ENCODE measurements at places on chromosomes 13 and 19.
A peak's percentile ranks its signal among the peaks of the same experiment; 100 is the strongest.

GRCh38 chr19:19600793-19601330, 17.6 kb downstream of the PBX4 start:
- DNase-seq: no peak
- peaks cover 5% of the 10 kb centered on the region for H3K4me1 ChIP-seq
- H3K36me3 ChIP-seq: no peaks in the 10 kb centered on the region
- no peaks in the 10 kb centered on the region for H3K27me3 ChIP-seq

DNA sequence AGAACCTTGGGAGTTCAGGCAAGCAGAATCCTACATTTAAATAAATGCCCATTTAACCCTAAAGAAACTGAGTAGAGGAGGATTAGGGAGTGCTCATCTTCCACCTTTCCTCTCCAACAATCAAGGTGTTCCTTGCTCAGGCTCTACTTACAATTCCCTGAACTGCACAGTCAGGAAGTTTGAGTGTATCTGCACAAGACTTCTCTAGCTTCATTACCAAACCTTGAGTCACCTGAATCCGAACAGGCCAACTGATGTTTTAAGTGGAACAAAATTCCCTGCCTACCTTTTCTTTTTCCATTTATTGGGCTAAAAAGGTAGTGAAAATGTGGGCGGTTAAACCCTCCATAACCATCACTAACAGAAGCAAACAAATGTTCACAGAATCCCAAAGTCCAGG, 78.3 kb downstream of the FOXO1 start:
- no peaks in the 10 kb centered on the region for H3K4me1 ChIP-seq
- no peaks in the 10 kb centered on the region for H3K27me3 ChIP-seq
- no peaks in the 10 kb centered on the region for H3K36me3 ChIP-seq
- no peak for DNase-seq
- H3K4me3 ChIP-seq: no peak overlapping the region

DNA sequence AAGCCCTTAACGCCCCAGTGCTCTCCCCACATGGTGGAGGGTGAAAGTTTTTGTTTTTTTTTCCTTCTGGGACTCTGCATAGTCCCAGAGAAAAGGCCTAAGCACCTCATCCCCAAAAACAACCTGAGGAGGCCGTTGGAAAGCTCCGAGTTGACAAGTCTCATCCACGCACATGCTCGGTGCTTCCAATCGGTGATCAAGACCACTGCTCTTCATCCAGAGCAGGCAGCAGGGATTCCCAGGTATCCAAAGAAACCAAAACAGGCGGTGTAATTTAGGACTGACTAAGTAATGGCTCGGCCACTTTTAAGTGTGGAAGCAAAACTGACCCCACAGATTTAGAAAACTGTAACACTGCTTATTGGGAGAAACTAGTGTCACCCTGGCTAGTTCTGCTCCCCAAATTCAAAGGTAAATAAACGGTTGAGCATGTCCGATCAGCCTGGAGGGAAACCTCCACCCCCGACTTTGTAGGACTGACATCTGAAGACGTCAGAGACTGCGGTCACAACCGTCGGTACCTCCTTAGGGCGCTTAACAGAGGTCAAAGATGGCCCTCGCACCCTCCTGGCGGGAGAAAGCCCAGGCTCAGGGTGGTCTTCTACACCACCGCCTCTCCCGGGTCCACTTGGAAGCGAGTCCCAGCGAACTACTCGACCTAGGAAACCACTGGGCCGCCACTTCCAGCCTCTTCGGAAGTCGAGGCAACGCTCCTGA, 997 bp upstream of the ZNF446 start:
- DNase-seq: no peak
- peak overlapping the region; percentile 85 for H3K27ac ChIP-seq
- H3K36me3 ChIP-seq: no peaks in the 10 kb centered on the region
- H3K27me3 ChIP-seq: no peaks in the 10 kb centered on the region
- peaks cover 18% of the 10 kb centered on the region for H3K4me1 ChIP-seq

DNA sequence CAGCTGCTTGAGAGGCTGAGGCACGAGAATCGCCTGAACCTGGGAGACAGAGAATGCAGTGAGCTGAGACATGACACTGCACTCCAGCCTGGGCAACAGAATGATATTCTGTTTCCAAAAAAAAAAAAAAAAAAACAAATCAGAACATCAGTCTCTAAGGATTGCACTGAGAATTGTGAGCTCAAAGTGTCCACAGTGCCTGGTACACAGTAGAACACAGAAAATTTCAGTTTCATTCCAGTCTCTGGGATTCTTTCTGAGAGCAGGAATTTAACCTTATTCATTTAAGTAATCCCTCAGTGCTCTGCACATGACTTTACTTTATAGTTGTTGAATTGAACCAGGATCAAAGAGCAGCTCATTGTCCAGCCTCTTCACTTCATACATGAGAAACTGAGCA, 25.9 kb upstream of the GATAD2A start:
- no peak overlapping the region for H3K27ac ChIP-seq
- H3K36me3 ChIP-seq: no peaks in the 10 kb centered on the region
- no peaks in the 10 kb centered on the region for H3K27me3 ChIP-seq
- no peak for DNase-seq
- no peak overlapping the region for H3K4me3 ChIP-seq

GRCh38 chr13:50224534-50224933, 209.3 kb downstream of the KCNRG start:
- H3K27me3 ChIP-seq: no peaks in the 10 kb centered on the region
- no peak for DNase-seq
- H3K4me3 ChIP-seq: no peak overlapping the region
- no peaks in the 10 kb centered on the region for H3K4me1 ChIP-seq
- no peak overlapping the region for H3K27ac ChIP-seq
- H3K36me3 ChIP-seq: no peaks in the 10 kb centered on the region

DNA sequence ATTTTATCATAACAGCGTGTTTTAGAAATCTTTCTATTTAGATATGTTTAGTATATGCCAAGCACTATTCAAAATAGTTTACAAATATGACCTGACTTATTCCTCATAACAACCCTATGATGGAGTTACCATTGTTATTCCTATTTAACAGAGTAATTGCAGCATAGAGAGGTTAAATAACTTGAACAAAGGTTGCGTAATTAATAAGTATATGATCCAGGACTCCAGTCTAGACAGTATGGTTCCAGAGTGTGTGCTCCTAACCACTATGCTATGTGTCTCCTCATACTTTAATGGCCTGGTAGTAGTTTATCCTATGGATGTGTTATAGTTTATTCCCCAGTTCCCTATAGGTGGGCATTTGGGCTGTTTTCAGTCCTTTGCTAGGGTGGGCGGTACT, 145.3 kb downstream of the PAN3 start:
- H3K4me3 ChIP-seq: no peak overlapping the region
- H3K27ac ChIP-seq: no peak overlapping the region
- DNase-seq: no peak
- H3K4me1 ChIP-seq: no peaks in the 10 kb centered on the region
- no peaks in the 10 kb centered on the region for H3K36me3 ChIP-seq

DNA sequence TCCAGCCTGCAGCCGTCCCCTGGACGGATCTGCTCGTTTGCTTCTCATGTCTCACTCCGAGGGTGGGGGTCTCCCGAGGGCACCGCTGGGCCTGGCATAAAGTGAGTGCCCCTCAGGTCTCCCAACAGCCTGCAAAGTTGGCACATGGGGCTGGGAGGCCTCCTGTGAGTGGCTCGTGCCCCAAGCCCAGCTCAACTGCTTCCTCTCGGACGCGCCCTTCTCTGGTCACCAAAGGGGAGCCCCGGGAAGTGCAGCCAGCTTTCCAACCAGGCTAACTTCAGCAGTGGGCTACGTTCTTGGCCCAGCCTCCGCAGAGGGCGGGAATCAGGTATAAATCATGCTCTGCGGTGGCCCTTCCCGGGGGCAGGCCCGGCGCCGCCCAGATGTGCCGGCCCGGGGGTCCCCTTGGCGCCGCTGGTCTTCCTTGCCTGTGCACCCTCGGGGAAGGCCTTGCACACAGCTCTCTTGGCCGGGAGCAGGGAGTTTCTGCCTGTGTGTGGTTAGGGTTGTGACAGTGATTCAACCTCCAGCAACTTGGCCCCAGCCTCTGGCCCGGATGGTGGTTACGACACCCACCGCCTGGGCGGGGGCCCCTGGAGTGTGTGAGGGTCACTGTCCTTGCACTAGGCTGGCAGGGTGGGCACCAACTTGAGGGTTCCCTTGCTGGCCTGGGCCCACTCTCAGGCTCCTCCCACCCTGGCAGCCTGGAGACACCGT, 20.7 kb downstream of the CEBPG start:
- H3K27ac ChIP-seq: peak overlapping the region; percentile 63

- H3K27me3 ChIP-seq: no peaks in the 10 kb centered on the region
- no peak overlapping the region for H3K27ac ChIP-seq
- H3K4me1 ChIP-seq: no peaks in the 10 kb centered on the region
- no peak for DNase-seq
- H3K36me3 ChIP-seq: no peaks in the 10 kb centered on the region
- no peak overlapping the region for H3K4me3 ChIP-seq
These were observed 257.0 kb downstream of the ENOX1 start for GRCh38 chr13:43529796-43530195.

GRCh38 chr19:36577271-36577996, 4.3 kb upstream of the ZNF529 start:
- H3K27me3 ChIP-seq: no peaks in the 10 kb centered on the region
- H3K4me3 ChIP-seq: no peak overlapping the region
- no peak for DNase-seq
- no peak overlapping the region for H3K27ac ChIP-seq

- peaks cover 38% of the 10 kb centered on the region for H3K4me1 ChIP-seq
- no peaks in the 10 kb centered on the region for H3K36me3 ChIP-seq
- peak overlapping the region; percentile 58 for H3K4me3 ChIP-seq
- peak overlapping the region; percentile 95 for H3K27ac ChIP-seq
These were observed 2.1 kb downstream of the NECTIN2 start for GRCh38 chr19:44848036-44848811.

DNA sequence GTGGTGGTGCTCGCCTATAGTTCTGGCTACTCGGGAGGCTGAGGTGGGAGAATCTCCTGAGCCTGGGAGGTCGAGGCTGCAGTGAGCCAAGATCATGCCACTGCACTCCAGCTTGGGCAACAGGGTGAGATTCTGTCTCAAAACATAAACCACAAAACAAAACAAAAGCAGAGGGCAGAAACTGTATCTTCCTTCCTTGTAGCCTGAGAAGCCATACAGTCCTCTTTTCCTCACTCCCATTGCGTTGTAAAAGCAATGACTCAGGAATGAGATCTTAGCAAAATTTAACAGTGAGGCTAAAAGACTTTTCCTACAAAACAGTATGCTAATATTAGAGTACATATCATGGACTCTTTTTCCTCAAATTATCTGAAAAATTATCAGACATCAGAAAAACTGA, 130.9 kb downstream of the SHISA2 start:
- DNase-seq: no peak
- H3K4me3 ChIP-seq: no peak overlapping the region
- H3K27ac ChIP-seq: no peak overlapping the region
- no peaks in the 10 kb centered on the region for H3K27me3 ChIP-seq
- H3K36me3 ChIP-seq: no peaks in the 10 kb centered on the region
- no peaks in the 10 kb centered on the region for H3K4me1 ChIP-seq

DNA sequence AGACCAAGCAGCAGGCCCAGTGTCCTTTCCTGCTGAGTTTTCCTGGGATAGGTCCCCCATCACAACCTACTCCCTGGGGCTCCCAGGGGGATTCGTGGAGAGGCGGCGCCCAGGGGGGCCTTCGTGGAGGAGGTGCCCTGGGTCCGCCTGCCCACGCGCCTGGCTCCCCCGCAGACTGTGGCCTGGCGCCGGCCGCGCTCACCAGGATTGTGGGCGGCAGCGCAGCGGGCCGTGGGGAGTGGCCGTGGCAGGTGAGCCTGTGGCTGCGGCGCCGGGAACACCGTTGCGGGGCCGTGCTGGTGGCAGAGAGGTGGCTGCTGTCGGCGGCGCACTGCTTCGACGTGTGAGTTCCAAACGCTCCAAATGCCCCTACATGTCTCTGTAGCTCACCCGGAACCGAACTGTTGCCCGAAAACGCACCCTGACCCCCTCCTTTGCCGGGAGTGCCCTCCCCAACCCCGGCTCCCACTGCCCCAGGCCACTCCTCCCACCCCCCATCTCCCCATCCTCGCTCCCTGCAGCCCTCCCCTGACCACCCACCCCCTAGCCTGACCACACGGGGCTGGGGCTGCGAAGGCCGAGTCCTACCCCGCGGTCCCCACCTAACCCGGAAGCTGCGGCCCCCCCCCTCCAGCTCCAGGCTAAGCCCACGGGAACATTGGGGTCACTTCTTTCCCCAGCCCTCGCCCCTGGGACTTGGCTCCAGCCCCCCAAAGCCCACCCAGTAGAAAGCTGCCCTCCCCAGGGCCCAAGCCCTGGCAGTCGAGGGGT, 3.3 kb downstream of the TIMM13 start:
- H3K36me3 ChIP-seq: no peaks in the 10 kb centered on the region
- no peak for DNase-seq
- no peak overlapping the region for H3K4me3 ChIP-seq
- no peaks in the 10 kb centered on the region for H3K4me1 ChIP-seq
- H3K27me3 ChIP-seq: no peaks in the 10 kb centered on the region
- no peak overlapping the region for H3K27ac ChIP-seq

DNA sequence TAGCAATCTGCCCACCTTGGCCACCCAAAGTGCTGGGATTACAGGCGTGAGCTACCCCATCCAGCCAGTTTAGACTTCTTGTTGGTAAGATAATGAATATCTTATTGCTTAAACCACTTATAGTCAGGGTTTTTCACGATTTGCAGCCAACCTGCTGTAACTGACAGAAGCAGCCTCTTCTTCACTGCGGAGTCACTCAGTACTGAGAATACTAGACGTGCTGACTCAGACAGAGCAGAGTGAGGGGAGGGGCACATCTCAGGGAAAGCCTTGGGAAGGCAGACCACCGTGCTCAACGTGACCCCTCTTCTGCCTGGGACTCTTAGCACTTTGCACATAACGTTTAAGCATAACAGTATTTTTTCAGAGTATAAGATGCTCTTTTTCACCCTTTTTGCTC, 74.3 kb upstream of the ARHGEF7 start:
- H3K4me1 ChIP-seq: no peaks in the 10 kb centered on the region
- H3K36me3 ChIP-seq: no peaks in the 10 kb centered on the region
- H3K27me3 ChIP-seq: no peaks in the 10 kb centered on the region
- H3K4me3 ChIP-seq: no peak overlapping the region

DNA sequence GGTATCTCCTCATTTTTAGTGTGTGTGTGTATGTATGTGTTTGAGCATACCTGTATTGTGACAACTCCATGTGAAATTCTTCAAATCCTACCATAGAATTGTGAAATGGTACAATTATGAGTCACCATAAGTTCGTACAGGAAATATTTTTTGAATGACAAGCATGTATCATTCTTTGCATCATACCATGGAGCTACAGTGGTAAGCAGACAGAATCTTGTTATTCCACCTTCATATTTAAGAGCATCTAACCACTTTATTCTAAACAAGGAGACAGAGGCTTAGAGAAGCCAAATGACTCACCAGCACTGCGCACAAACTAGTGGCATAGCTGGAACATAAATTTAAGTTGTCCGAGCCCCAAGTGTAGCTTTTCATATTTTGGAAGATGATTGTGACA, 4.5 kb upstream of the EPSTI1 start:
- H3K4me3 ChIP-seq: no peak overlapping the region
- no peaks in the 10 kb centered on the region for H3K4me1 ChIP-seq
- no peak for DNase-seq

Data from Peyer's patch (tissue), 4 donors.